Right atrium auricular region (tissue), 2 donors: ENCODE measurements at places on chromosomes 16 and 17. TPM values are rescaled to one million over a fixed set of nuclear protein-coding genes. Genes with fewer than 3 reads are reported as not detected.
A peak's percentile ranks its signal among the peaks of the same experiment; 100 is the strongest.

The NRN1L gene
- total RNA-seq = not detected

The ASB16 gene
- total RNA-seq = 8.3 TPM

The TP53TG3F gene
- total RNA-seq = not detected

The WFIKKN1 gene
- 0.52 TPM for total RNA-seq

The ZFPM1 gene
- 2.4 TPM for total RNA-seq

The NR1D1 gene
- total RNA-seq = 8.3 TPM

The MYH8 gene
- not detected for total RNA-seq

- DNase-seq = no peak
These were observed 28.0 kb downstream of the TOM1L2 start for GRCh38 chr17:17944242-17944641.

- no peak for DNase-seq
These were observed 149.7 kb downstream of the SNX29 start for GRCh38 chr16:12126091-12126806.

- DNase-seq = no peak
These were observed 128.7 kb downstream of the PRKCA start for GRCh38 chr17:66430846-66431795.

DNA sequence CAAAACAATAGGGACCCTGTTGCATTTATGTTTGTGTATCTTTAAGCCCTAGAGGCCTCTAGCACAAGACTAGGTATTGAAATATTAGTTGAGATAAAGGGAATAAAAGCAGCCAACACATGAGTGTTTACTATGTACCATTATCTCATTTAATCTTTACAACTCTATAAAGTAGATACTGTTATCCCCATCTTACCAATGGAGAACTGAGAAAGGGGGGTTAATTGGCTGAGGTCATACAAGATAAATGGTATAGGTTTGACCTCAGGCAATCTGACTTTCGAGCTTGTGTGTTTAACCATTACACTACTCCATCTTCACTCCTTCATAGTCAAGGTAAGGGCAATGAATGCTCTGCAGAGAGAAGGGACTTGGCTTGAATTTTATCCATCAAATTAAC is 26.3 kb upstream of the STAC2 start:
- no peak for DNase-seq

DNA sequence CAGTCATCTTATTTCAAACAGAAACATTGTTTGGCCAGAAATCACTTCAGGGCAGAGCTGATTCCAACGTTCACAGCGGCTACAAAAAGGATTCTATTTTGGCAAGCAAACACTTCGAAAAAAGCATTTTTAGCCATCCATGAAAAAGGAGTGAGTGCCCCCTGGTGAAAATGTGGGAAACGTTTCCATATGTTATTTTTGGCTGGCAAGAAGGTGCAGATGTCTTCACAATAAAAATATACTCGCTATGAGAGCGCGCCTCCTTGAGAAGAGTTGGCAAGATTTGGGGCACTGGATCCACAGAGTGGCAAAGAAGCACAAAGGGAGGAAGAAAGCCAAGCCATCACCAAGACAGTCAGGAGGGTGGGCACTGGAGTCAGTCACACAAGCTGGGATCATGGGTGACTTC is 191.1 kb downstream of the CHD9NB start:
- DNase-seq = no peak

DNA sequence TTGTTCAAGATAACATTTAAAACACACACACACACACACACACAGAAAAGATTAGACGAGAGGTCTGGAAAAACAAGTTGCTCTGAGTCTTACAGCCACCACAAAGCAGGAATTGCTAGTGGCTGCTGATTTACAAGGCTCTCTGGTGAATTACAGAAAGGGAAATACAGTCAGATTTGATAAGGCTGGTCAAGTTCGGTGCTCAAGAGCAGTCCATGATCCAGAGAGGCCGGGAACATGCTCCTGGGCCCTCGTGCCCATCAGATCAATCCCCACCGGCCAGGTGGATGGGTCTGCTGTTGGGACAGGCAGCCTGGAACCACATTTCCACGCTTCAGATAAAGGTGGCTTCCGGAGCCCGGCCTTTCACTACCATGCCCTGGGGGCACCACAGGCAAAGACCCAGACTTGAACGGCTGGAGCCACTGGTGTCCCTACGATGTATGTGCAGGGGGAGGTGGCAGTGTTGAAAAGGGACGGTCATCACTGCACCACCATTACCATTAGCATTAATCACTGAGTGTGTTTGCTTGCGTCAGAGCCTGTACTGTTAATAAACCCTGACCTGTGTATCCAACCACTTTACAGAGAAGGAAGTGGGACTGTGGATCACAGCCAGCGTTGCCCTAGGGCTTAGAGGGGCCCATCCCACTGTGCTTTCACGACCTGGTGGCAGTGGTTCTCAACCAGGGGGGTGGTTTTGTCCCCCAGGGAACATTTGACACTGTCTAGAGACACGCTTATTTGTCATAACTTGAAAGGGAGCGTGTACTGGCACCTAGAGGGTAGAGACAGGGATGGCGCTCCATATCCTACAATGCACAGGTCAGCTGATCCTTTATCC is 95.1 kb downstream of the XYLT1 start:
- no peak for DNase-seq

DNA sequence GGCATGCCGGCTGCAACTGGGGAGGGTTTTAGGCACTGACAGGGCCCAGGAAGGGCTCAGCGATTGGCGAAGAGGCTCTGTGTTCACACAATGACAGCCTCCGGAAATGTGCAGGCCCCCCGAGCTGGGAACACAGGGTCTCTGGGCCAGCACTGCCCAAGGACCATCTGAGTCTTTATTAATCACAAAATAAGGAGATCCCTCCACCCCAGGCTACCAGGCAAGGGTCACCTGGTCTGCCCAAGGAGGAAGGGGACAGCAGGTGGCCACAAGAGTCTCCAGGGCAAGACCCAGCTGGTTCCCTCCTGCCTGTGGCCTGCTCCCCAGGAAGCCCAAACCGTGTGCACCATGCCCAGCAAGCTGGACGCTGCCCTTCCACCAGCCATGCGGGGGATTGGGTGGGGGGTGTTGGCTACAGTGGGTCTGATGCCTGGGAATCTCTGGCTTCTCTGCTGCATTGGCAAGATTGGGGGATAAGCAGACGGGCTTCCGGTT is 52.1 kb upstream of the TNRC6C start:
- DNase-seq = no peak

- no peak for DNase-seq
These were observed 11.0 kb downstream of the EFTUD2 start for GRCh38 chr17:44887971-44888954.

- DNase-seq = no peak
These were observed 597.9 kb downstream of the KCNJ2 start for GRCh38 chr17:70767102-70767701.

DNA sequence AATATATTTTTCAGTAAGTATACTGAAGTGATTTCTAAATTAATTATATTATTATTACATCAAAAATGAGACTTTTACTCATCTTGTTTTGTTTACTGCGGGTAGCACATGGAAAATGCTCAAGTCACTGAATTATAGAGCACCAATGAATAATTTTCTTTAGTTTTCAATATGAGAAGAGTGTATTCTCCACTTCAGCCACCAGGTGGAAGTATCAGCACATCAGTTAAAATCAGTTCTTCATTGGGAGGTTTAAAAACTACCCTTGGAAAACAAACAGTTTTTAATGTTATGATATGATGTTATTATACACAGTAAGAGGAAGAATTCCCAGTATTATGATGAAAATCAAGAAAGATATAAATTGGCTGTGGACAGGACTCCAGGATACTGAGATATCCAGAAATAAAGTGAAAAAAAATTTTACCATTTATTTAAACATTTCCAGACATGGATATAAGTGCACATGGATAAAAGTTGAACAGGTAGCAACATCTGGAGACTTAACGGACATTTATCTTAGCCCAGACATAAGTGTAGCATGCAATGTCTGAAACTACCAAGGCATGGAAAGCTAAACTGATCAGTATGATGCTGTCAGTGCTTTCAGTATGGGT is 467.3 kb downstream of the KCNJ2 start:
- no peak for DNase-seq

DNA sequence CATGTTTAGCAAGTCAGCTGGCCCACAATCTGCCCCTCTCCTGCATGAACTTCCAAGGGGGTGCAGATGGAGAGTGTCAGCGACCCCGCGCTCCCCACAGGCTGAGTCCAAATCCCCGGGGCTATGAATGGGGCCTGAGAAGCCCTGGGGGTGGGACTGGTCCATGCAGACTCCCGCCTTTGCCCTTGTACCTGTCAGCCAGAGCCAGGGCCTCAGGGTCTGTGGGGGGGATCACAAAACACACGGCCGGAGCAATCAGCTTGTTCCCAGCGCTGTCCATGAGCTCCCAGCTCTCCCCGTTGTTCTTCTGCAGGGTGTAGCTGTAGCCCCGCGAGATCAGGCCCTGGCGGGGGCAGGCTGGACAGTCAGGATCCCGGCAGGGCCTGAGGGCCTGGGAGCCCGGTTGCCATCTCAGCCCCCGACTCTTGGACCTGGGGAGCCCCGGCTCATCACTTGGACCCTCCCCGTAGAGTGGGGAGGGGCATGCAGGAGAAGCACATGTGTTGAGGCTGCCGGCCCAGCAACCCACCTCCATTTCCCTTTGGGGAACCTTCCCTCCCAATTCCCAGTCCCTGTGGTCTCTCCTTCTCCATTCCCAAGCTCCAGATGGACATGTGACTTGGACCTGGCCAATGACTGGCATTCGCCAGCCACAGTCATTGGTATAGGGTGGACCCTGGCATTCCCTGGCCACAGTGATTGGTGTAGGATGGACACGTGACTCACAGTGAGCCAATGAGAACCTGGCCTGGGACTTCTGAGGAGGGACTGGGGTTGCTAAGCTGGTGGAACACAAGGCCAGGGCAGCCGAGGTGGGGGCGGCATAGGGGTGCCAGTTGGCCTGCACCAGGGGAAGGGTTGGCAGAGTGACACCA is 42.4 kb downstream of the PPL start:
- no peak for DNase-seq

DNA sequence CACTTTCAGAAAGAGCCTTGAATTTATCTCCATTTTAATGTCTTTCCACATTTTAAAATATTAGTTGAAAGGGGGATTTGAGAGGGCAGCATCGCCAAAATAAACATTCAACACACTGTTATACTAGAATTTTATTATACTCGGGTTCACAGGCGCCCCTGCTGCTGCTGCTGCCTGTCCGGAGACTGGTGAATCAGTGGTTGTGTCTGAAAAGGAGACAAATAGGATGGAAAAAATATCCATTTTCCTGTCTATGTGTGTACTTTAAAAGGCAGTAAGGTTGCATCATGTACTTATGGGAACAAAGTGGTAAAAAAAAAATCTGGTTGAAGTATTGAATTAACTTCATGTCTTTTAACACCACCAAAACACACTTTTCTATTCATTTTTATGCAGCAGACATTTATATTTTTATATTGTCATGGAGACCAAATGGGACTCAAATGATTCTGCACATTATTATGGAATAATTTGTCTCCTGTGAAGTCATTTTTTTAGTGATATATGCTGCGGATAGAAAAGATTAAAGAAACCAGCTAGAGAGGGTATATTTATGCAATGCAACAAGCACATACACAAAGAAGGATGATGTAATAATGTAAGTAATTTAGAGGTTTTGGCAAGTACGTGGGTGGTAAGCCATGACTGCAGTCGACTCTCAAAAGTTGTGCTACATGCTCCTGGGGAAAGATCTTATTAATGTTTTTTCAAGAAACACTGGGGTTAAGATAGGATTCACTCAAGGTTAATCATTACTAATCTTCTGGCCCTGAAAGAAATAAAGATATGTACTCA is 759.0 kb upstream of the SOX9 start:
- no peak for DNase-seq

DNA sequence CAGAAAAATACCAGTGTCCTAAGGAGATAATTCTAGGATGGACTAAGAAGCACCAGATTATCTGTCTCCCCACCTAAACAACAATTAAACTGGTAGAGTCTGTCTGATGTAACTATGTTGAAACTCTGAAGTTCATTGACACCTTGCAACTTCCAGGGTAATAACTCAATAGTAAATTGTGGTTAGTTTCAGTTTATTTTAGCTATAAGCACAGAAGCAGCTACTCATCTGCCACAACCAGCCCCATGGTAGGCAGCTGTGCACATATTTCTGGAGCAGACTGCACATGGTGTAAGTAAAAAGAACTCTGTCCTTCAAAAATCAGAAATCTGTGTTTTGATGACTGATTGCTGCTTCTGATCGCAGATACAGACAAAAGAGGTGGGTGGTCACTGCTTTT is 852.1 kb downstream of the CDH11 start:
- no peak for DNase-seq

DNA sequence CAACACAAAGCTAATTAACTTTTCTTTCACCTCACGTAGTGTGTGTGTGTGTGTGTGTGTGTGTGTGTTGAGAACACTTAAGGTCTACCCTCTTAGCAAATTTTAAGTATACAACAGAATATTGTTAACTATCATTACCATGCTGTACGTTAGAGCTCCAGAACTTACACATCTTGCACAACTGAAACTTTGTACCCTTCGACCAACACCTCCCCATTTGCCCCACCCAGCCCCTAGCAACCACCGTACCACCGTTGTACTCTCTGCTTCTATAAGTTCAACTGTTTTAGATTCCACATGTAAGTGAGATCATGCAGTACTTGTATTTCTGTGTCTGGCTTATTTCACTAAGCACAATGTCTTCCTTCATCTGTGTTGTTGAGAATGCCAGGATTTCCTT is 28.1 kb upstream of the MLYCD start:
- peak; percentile 5 for DNase-seq

DNA sequence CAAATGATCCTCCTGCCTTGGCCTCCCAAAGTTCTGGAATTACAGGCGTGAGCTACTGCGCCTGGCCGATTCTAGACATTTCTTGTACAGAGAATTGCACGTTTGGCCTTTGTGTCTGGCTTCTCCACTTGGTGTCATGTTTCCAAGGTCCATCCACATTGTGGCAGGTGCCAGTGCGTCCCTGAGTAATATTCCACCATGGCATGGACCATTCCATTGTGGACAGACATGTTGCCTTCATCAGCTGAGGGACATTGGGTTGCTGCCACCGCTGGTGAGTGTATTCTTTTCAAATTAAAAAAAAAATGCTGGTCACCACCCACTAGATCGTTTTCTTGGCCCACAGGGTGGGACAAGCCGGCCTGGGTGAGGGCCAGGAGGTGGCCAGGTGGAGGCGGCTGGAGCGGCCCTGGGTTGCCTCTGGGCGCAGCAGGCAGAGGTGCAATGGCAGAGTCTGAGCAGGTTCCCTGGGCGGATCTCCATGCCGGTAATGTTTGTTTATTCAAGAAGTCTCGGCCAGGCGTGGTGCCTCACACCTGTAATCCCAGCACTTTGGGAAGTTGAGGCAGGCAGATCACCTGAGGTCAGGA is 274.1 kb downstream of the SEC14L1 start:
- DNase-seq = no peak
